ENCODE measurements at places on chromosomes 12 and 14.
A peak's percentile ranks its signal among the peaks of the same experiment; 100 is the strongest.

DNA sequence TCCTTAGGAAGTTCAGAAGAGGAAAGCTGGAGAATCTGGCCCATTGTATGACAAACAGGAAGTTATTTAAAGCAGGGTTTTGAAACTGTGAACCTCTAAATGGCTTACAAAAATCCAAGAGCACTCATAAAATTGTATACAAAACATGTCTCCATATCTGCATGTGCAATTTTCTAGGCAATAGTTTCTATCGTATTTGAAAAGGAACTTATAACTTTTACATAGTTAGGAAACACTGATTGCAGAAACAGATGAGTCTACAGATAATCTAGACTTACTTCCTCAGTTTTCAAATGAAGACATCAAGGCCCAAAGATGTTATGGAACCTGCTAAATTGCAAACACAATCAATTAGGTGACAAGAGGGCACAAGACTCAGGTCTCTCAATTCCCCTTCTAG, 53.3 kb upstream of the ETV6 start:
- no peak for DNase-seq

- no peak for DNase-seq
Observed at GRCh38 chr12:57736741-57737466, 1.6 kb downstream of the AGAP2 start.

GRCh38 chr12:109775172-109775881, 57.9 kb downstream of the TRPV4 start:
- peak; percentile 74 for DNase-seq

DNA sequence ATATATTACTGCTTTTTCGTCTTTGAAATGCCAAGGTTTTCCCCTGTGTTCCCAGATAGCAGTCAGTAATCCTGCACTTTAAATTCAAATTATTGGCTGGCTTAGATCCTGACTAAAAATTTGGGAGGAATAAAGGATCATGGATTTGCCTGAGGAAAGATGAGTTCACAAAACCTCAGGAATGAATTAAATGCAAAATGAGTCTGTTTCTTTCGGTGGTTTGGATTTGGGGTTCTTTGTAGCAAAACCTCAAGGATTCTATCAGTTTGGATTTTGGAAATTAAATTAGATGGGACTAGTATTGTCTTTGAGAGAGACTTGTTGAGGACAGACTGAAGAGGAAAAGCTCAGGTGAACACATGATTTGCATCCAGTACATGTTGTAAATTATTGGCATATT, 36.1 kb downstream of the PPFIBP1 start:
- no peak for DNase-seq

Measured in cerebellum (tissue), 4 donors.